Omental fat pad (tissue), 4 donors: ENCODE measurements at places on chromosomes 1 and 21. TPM values are rescaled to one million over a fixed set of nuclear protein-coding genes. Genes with fewer than 3 reads are reported as not detected.
A peak's percentile ranks its signal among the peaks of the same experiment; 100 is the strongest.

DNA sequence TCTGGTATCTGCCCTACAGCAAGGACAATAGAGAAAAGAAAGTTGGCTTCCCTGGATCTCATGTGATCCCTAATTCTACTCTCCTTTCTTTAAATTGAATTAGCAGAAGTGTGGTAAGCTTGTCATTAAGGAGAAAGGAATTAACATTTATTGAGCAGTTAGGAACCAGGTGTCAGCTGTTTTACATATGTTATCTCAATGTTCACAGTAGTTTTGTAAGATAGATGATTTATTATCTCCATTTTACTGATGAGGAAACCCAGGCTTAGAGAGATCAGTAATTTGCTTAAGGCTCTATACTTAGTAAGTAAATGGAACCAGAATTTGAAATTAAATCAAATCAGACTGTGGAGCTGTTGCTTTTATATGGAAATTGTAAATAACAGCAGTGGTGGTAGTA is 8.0 kb downstream of the XPR1 start:
- no peak for DNase-seq

GRCh38 chr1:115275216-115275615 is 62.8 kb downstream of the NGF start:
- DNase-seq = no peak

Gene LCE1F
- not detected for total RNA-seq

- DNase-seq = no peak
Observed at GRCh38 chr1:175510914-175511313, 232.5 kb downstream of the TNR start.

GRCh38 chr1:36849956-36850355 is 184.4 kb downstream of the GRIK3 start:
- DNase-seq = no peak

DNA sequence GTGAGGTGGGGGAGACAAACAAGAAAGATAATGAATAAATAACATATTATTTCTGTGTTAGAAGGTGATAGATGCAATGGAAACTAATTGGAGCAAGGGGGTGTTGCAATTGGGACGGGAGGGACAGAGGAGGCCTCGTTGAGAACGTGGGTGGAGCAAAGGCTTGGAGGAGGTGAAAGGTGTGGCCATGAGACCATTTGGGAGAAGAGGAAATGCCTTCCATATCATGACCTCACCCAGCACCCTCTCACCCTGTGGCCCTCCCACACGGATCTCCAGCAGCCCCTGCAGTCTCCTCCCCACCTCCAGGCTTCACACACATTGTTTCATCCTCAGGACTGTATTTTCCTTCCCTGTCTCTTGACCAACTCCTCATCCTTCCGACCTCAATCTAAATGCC is 85.3 kb upstream of the ARHGAP29 start:
- DNase-seq = no peak

- DNase-seq = no peak
Observed at GRCh38 chr1:67825591-67825990, 7.7 kb downstream of the GNG12 start.

Gene PSEN2
- total RNA-seq = 31.4 TPM

Gene AKR7A3
- total RNA-seq = 0.44 TPM

Gene TFF3
- 1.8 TPM for total RNA-seq

GRCh38 chr1:26921126-26921539 is 410 bp upstream of the NUDC start:
- no peak for DNase-seq

Gene LRRC38
- total RNA-seq = not detected

DNA sequence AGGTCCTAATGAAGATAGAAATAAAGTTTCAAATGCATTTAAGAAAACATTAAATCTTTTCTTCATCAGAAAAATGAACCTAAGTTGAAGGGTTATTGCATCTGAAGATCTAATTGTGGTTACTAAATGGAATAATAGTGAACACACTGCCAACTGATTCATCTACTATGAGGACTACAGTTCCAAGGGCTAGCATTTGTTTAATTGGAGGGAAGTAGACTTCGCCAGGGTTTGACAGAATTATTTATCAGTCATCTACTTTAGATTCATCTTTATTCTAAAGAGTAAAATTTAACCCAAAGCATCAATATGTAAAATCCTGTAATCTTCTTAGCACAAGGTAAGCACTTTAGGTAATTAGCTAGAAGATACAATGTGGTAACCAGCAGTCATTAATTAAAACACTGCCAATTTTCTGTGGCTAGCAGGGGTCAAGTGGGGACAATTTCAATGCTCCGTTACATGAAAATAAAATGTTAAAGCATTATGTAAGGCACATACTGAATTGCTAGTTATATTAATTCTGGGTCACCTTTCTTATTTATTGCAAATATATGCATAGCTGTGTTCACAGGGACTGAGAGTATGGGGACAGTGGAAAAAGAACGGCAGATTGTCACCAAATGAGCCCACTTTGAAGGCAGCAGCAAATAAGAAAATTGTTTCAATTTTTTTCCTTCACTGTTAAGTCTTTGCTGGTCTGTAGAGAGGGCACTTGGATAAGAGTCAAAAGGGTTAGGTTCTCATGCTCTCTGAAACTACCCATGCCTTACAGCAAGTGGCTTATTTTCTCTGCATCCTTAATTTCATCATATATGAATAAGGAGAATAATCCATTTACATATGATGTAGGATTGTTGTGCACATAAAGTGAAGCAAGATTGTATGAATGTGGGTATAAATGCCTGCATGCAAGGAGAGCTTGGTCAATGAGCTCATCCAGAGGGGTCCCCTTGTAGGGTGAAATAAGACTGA is 416.0 kb downstream of the PCP4 start:
- DNase-seq = no peak

Gene TOR3A
- 27.7 TPM for total RNA-seq

GRCh38 chr1:12622506-12622905 is 4.5 kb upstream of the DHRS3 start:
- no peak for DNase-seq

DNA sequence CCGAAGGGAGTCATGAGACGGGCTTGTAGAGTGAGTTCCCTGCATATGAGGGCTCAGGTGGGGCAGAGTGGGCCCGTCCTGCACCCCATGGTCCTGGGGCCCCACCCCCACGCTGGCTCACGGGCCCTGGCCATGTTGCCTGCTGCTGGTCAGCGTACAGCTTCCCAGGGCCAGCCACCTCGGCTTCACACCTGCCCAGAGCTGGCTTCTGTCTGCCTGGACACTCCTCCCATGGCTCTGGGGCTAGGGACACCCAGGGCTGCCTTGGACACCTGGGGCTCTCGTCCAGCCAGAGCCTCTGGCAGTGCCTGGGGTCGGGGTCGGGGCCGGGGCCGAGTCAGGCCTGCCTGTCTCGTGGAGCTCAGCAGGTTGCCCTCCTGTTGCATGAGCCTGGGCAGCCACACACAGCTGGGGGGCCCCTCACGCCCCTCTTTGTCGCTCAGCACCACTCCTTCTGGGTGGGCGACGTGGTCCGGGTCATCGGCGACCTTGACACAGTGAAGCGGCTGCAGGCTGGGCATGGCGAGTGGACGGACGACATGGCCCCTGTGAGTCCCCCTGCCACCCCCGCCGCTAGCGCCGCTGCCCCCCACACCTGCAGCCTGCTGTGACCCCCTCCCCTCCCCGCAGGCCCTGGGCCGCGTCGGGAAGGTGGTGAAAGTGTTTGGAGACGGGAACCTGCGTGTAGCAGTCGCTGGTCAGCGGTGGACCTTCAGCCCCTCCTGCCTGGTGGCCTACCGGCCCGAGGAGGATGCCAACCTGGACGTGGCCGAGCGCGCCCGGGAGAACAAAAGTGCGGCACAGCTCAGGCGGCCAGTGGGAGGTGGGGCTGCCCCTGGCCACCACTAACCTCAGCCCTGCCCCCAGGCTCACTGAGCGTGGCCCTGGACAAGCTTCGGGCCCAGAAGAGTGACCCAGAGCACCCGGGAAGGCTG is 5.5 kb upstream of the MMP23B start:
- no peak for DNase-seq

DNA sequence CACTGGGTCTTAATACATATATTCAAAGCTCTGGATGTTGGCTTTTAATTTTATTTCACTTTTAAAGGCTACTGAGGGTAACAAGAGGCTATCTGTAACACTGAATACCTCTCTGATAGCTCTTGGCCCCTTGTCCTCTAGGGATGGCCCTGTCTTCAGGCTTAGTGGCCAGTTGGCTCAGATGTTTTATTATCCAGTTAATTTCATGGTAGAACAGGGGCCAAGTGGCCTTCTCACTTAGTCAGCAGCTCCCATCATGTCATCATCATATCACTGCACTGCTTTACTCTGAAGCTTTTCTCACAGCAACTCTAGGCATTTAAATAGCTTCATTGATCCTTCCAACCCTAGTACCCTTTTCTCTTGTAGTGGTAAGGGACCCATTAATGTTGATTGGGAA is 40.2 kb upstream of the MACF1 start:
- DNase-seq = no peak

- no peak for DNase-seq
Observed at GRCh38 chr1:208069908-208070307, 159.0 kb upstream of the CD34 start.

DNA sequence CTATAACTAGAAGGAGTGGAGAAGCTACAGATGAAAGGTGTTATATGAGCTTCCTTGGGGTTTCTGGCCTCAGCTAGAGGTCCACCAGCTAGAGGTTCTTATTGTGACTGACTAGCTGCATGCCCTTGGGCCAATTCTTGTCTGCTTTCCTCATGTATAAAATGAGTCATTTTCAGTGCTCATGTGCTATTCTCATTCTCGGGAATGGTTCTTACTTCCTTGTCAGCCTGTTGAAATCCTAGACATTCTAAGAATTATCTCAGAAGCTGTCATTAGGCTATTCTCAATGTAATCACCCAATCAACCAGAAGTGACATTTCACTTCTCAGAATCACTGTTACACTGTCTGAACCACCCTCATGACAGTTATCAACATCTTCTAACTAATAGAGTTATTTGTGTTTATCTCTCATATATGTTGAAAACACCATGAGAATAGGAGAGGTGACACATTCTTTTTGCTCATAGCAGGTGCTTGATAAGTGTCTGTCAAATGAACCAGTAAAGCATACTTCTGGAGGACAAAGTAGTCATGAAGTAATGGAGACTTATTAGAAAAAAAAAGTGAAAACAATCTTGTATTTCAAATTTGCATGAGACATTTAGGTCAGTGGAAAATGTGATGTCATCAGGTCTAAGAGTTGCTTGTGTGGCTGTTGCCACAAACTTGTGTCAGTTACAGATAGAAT is 122.8 kb upstream of the IVNS1ABP start:
- DNase-seq = no peak

GRCh38 chr1:155186067-155186793 is 12.6 kb downstream of the TRIM46 start:
- no peak for DNase-seq

Gene RNF186
- total RNA-seq = not detected

DNA sequence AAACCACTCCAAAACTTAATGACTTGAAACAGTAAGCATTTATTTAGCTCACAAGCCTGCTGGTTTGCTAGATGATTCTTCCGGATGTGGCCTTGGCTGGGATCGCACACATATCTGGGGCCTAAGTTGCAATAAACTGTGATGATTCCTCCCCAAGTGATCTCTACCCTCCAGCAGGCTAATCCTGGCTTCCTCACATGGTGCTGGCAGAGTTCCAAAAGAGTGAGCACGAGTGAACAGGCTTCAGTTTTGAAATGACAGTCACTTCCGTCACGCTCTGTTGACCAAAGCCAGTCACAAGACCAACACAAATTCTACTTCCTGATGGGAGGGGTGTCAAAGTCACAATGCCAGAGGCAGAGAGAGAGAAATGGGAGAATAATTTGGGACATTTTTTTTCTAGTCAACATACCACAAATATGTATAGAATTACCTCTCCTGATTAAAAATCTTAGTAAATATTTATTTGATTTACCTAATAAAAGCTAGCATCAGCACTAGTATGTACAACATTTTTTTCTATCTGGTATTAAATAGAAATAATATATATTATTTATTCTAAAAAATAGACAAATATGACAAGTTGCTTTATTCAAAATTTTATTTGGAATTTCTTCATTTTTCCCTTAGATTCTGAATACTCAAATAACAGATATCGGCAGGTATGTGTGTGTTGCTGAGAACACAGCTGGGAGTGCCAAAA is 292.7 kb downstream of the TPR start:
- peak; percentile 55 for DNase-seq

- DNase-seq = no peak
Observed at GRCh38 chr1:211606332-211606913, 27.5 kb upstream of the SLC30A1 start.

Gene DLGAP3
- 0.32 TPM for total RNA-seq

GRCh38 chr1:113937146-113937545 is 8.0 kb downstream of the HIPK1 start:
- DNase-seq = no peak

Gene IGSF21
- total RNA-seq = 0.56 TPM

- DNase-seq = no peak
Observed at GRCh38 chr1:87940421-87940820, 611.7 kb downstream of the LMO4 start.

DNA sequence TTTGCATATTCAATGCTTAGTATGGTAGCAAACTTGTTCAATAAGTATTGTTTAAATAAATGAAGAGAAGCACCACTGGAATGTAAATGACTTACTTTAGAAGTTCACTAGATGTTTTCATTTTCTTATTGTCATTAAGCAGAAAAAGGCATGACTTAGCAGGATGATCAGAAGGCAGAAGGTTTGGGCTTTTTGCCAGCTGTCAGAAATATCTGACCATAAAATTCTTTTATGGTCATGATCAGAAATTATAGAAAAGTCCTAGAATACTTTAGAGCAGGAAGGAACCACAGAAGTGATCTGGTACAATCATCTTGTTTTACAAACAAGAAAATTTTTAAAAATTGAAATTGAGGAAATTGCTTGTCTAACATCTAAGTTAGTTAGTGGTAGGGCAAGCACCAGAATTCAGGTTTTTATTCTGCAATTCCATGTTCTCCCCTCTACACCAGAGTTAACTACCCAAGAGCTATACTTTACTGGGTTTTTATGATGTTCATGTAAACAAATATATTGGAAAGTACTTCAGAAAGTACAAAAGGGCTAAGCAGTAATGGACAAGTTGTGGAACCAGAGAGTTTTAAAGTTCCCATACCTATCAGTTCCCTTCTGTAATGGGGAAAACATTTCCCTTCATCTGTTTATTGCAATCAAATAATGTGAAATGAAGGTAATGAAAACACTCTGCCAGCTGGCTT is 10.1 kb downstream of the FMO5 start:
- DNase-seq = no peak

GRCh38 chr1:87091425-87091824 is 177.0 kb downstream of the HS2ST1 start:
- no peak for DNase-seq

GRCh38 chr1:153087652-153088051 is 6.7 kb downstream of the SPRR2E start:
- DNase-seq = no peak

GRCh38 chr1:181398544-181398943 is 84.8 kb upstream of the CACNA1E start:
- no peak for DNase-seq

- DNase-seq = no peak
Observed at GRCh38 chr1:112247961-112248360, 148.1 kb upstream of the CTTNBP2NL start.

- DNase-seq = no peak
Observed at GRCh38 chr1:162405800-162406199, 6.1 kb downstream of the SH2D1B start.

Gene MTARC1
- total RNA-seq = 123 TPM
